ENCODE measurements at places on chromosomes 16 and 17.

GRCh38 chr16:51876601-51876875 is 670.4 kb downstream of the TOX3 start:
- DNase-seq = no peak

- DNase-seq = no peak
Measured at GRCh38 chr17:79937391-79938335, 98.0 kb downstream of the TBC1D16 start.

DNA sequence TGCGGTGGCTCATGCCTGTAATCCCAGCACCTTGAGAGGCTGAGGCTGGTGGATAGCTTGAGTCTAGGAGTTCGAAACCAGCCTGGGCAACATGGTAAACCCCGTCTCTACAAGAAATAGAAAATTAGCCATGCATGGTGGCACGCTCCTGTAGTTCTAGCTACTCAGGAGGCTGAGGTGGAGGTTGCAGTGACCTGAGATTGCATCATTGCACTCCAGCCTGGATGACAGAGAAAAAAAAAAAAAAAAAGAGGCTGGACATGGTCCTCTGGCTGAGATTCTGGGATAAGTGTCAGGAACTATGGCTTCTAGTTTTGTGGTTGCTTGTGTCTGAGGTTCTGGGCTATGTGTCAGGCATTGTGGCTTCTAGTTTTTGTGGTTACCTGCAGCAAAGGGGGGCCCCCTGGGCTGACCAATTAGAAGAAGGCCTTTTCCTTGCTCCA is 7.0 kb downstream of the KSR1 start:
- DNase-seq = no peak

DNA sequence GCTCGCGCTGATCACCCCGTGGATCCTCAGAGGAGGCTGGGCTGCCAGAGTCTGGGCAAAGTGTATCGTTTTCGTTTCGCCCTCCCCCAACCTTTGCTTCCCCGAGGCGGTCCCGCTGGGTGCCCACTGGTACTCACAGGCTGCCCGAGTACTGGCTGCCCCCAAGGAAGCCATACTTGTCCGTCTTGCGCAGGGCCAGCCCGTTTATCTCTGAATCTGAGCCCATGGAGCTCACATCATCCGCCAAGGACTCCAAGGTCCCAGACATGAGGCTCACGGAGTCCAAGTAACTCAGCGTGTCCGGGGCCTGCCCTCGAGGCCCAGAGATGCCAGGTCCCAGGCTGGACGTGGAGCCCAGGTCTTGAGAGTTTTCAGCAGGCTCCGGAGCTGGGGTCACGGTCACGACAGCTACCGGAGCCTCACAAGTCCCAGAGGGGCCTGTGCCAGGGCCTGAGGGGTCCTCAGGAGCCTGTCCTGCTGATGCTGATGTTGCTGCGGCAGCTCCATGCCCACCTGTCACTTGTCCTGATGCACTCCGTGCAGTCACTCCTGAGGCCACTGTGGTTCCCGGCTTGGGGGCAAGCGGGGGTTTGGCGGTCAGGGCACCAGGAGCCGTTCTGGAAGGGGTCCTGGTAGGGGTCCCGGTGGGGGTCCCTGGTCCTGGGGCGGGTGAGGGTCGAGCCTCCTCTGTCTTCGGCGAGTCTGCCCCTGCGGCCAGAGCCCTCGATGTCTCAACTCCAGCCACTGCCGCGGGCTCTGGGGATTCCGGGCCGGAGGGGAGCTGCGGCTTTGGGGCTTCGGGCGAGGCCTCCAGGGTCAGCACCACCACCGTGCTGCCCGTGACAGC is 980 bp downstream of the TBC1D10B start:
- no peak for DNase-seq

DNA sequence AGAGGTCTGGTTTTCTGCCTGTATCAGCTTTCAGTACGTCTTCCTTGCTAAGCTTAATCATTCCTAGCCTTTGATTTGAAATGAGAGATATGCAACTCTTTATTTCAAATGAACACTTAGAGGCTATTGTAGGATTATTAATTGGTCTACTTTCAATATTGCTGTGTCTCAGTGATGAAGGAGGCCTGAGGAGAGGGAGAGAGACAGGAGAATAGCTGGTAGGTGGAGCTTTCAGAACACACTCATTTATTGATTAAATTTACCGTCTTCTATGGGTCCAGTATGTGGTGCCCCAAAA is 187.0 kb downstream of the BCAS3 start:
- no peak for DNase-seq

GRCh38 chr16:27237219-27238015 is 31.2 kb downstream of the NSMCE1 start:
- no peak for DNase-seq

DNA sequence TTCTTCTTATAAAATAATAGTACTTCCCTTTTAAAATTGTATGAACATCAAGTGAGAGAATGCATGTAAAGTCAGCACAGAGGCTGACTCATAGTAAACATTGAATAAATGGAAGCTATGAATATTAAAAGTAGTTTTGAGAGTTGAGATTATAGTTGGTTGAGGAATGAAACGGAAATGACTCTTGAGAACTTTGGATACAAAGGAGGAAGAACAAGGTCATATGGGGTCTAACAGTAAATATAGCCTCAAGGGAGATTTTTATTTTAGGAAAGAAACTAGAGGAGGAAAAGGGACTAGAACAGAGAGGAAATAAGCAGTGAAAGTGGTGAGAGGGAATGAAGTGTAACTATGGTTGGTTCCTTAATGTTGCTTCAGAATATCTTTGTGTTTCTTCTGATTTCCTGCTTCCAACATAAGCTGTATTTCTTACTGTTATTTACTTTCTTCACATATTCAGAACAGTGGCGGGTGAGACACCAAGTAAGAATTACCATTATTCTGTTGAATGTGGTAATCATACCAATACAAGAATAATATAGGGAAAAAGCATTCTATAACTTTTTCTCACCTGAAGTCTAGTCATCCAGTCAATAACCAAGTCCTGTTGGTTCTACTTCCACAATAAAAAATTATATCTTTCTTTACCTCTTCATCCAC is 165.1 kb downstream of the CHD9 start:
- DNase-seq = no peak

All from iPS DF 19.7 (cell line).